ENCODE measurements at places on chromosomes 3 and 15.

DNA sequence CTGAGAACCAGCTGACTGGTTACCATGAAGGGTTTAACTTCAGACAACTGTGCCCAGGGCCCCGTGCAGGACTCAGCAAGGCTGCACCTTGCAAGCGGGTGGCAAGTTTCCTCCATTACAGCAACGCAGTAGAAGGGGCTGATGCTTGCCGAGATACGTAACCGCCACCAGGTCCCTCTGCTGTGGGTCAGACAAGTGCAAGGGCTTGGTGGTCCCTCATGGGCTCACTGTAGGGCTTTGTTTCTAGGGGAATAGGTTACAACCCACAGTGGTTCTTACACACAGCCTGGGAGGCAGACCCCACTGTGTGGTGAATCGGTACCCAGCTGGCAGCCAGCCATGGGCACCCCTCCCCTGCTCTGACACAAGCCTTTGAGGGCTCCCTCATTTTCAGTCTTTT, 15.5 kb upstream of the SNRPA1 start:
- no peak for DNase-seq

DNA sequence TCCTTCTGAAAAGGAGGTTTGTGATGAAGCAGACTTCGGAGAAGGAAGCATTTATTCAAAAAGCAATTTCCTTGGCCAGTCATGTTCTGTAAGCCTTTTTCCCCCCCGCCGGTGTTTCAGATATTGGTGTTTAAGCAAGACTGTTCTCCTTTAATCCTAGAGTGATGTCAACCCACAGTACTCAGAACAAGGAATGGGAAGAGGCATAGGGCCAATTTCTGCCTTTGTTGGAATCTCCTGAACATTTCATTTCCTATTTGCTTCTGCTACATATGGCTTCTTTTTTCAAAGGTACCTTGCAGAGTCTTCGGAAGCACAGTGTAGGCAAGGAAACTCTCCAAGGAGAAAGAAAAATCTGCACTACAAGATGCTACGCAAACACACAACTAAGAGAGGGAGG, 713.1 kb upstream of the CFAP20DC start:
- no peak for DNase-seq

DNA sequence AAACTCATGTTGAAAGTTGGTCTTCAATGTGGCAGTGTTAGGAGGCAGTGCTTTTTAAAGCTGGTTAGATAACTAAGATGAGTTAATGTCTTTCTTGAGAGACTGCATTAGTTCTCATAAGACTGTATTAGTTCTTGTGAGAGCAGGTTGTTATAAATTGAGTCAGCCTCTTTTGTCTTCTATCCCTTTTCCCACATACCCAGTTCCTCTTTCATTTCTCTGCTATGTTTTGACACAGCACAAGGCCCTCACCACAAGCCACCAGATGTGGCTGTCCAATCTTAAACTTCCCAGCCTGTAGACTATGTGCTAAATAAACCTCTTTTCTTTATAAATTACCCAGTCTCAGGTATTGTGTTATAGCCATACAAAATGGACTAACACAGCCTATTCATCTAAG, 94.6 kb upstream of the SNTN start:
- DNase-seq = no peak

- no peak for DNase-seq
These were observed 7.8 kb upstream of the AEN start for GRCh38 chr15:88613074-88613944.

DNA sequence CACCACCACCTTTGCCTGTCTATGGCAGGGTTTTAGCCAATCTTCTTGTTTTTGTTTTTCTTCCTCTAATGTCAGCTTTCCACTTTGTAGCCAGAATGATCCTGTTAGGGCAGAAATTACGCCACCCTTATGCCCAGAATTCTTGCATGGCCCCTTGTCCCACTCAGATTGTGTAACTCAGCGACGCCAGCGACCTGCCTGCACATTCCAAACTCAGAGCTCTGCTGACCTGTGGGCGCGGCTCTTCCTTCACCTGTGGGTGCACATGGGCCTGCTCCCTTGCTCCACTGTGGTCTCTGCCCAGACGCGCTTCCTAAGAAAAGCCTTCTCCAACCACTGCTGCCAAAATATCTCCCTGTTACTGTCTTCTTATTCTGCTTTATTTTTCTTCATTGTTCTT, 45.0 kb downstream of the MED12L start:
- no peak for DNase-seq

- DNase-seq = peak; percentile 28
These were observed 1.9 kb downstream of the FNDC3B start for GRCh38 chr3:172040981-172041963.
